SIG-M5 (cell line): ENCODE measurements at places on chromosomes 1 and 21.

GRCh38 chr1:29444081-29444715, 207.9 kb downstream of the PTPRU start:
- DNase-seq = no peak

GRCh38 chr21:45253180-45253579, 34.5 kb downstream of the POFUT2 start:
- no peak for DNase-seq

GRCh38 chr1:47837866-47838561, 159.2 kb downstream of the TRABD2B start:
- no peak for DNase-seq

DNA sequence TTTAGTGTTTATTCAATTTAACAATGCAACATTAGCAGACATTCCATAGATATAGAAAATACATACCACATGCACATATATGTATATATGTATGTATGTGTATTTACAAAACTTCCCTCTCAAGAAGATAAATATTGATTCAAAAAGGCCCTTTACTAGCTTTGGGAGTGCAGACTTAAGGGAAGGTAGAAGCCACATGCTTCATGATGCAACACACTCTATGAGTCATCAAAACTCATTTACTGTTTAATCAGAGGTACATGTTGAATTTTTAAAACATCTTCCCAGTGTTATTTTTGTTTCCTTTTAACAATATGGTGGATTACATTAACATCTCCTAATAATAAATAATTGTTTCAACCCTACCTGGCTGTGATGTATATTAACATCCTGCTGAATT, 61.4 kb upstream of the KIRREL1 start:
- no peak for DNase-seq

GRCh38 chr1:179141592-179142251, 59.9 kb downstream of the TOR3A start:
- DNase-seq = no peak

- no peak for DNase-seq
Observed at GRCh38 chr1:150121236-150121862, 28.4 kb upstream of the PLEKHO1 start.

DNA sequence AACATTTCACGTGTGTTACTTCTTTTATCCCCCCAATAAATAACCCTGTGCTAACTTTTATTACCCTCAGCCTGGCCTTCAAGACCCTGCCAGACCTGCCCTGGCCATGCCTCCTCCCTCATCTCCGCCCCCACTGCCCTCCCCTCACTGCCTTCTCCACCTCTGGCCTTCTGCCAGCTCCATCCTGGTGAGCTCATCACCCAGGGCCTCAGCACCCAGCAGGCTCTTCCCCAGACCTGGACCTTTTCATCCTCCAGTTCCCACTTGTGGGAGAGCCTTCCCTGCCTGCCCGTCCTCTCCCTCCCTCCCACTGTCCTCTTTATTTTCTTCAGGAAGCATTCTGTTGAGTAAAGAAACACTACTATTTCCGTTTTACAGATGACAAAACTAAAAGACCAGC, 72.0 kb downstream of the SLC66A1 start:
- no peak for DNase-seq

GRCh38 chr1:178686407-178686806, 38.6 kb upstream of the RALGPS2 start:
- DNase-seq = no peak

DNA sequence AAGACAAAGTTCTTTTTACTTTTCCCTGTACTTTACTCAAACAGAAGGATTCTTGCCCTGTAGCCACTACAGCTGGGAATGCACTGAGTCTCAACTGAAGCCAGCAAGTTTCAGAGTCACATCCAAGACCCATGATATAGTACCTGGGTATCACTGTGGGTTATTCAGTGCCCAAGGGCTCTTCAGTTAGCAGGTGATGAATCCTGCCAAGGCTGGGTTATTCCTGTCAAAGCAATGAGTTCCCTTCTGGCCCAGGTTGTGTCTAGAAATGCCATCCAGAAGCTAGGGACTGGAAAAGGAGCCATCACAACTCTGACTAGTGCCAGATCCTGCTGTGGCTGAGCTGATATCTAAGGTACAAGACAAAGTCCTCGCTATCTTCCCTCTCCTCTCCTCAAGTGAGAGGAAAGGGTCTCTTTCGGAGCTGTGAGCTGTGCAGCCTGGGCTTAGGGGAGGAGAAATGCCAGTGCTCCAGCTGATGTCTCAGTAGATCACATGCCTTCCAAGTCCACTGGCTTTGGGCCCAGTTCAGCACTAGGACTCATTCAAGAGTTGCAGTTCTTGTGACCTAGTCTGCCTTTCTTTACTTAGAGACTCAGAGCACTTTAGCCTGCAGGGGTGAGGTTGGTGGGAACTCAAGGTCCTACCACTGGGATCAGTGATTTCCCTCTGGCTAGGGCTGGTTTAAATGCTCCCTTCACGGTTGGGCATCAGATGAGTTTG, 369.4 kb downstream of the TBX15 start:
- DNase-seq = no peak

DNA sequence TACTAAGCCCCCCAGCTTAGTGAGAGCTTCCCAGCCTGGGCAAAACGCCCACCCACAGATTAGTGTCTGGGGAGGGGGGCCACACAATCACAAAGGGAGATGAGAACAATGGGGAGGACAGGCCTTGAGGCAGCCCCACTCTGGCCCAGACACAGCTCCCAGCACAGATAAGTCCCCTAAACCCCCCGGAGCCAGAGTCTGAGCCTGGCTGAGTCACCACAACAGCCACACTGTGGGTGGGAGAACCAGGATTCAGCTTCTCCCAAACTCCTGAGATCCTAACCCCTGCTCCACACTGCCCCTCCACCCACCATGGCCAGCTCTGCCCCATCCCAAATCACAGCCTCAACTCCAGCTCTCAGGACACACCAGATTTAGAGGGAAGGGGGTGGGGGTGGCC, 4.2 kb downstream of the NECTIN4 start:
- DNase-seq = no peak

GRCh38 chr1:41285818-41286217, 43.7 kb upstream of the SCMH1 start:
- DNase-seq = no peak

- no peak for DNase-seq
Observed at GRCh38 chr1:225754940-225755641, 22.5 kb upstream of the SRP9 start.

DNA sequence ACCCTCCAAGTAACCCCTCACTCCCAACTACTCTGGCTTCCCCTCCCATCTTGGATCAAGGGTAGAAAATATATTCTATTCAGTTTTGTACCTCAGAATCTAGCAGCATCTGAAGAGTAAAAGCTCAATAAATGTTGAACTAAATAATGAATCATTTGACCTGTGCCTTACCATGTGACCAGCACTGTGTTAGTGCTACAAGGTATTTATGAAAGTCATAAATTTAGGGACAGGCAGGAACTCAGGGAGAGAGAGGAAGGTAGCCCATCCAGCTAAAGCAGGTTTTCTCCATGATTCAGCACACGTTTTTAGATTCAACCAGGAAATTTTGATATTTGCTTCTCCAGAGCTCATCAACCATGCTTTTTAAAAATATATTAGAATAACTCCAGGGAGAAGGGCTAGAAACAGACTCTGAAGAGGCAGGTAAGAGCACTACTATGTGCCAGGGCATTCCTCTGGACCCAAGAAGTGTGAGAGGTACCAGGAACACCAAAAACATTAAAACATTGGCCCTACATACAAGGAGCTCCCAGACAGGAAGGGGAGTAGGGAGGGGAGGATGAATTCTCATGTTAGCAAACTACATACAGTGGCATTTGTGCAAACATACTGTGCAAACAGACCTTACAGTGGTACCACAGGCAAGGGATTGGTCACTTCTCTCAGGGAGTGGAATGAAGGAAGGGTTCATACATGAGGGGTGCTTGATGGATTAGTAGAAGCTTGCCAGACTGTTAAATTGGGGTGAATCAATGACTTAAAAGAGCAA, 64.3 kb downstream of the FYB2 start:
- DNase-seq = no peak

DNA sequence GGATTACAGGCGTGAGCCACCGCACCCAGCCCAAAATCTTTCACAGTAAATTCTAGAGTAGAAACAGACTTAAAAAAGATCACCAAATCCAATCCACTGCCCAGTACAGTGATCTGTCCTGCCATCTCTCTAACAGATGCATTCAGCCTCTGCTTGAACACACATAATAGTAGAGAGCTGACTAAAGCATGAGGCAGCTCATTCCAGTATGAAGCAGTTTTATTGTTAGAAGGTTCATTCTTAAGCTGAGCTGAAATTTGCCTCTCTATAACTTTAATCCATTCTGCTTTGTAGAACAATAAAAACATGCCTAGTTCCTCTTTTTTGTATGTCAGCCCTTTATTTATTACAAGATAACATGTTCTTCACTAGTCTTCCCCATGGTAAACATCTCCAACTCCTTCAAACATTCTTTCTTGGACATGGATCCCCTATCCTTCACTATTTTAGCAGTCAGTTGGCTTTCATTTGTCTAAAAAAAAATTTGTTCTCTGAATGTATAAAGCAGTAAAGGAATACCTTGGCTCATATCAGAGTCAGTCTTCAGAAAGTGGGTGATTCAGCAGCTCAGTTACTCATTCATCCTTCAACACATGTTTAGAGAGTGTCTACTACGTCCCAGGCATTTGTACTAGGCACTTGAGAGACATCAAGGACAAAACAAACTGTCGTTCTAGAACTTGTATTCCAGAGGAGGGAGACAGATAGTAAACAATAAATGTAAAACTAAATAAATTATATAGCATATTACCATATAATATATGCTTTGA, 10.7 kb upstream of the PTBP2 start:
- no peak for DNase-seq

- DNase-seq = no peak
Observed at GRCh38 chr1:180945551-180945950, 32.9 kb downstream of the KIAA1614 start.

- no peak for DNase-seq
Observed at GRCh38 chr21:32120230-32120629, 158.6 kb downstream of the MIS18A start.

GRCh38 chr1:45998020-45998617, 134.3 kb downstream of the PIK3R3 start:
- DNase-seq = no peak
